ENCODE measurements at places on chromosomes 2 and 18.

DNA sequence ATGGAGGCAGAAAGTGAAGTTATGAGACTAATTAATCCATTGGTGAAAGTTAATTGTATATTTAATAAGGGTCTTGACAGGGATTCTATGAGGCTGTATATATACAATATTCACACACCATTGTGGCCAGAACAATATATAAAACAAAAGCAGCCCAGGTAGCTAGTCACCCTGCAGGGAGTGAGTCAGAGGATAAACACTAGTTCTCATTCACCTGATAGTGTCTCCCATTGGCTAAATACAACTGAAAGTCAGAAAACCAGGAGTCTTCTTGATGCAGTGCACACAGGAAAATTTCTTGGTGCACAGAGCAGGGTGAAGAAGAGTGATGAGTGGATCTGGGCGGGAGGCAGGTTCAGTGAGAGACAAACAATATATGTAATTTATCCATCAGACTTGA, 465.2 kb downstream of the ERBB4 start:
- no peak for DNase-seq

- DNase-seq: peak; percentile 41
These were observed 9.0 kb upstream of the SLC20A1 start for GRCh38 chr2:112636605-112637288.

GRCh38 chr2:158507141-158507540, 50.4 kb downstream of the PKP4 start:
- no peak for DNase-seq

DNA sequence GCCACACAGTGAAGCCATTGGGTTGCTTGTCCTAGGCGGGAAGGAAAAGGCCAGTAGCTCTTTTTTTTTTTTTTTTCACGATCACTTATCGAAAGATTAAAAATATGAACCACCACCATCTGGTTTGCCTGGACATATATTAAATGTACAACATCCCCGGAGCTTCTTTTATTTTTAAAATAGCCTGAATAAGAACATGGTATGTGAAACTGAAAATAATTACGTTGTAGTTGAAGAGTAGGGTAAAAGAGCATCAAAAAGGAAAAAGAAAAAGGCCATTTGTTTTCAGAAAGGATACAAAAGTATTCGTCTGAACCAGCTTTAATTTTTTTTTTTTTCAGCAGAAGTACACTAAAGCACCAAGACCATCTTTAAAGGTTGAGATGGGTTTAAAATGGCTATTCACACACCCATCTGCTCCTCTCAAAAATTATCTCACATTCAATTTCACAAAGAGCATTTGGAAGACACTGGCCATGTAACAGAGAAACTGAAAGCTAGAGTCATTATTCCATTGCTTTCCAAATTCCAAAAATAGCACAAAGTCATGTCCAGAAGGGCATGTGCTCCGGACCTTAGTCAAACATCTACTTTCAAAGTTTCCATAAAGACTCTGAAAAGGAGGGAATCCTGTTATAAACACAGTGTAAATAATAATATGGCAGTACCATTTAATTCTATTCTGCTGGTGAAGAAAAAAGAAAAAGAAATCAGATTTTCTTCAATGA, 82.9 kb downstream of the SCN3A start:
- DNase-seq: no peak
